ENCODE measurements at places on chromosomes 7 and 10. TPM values are rescaled to one million over a fixed set of nuclear protein-coding genes. Genes with fewer than 3 reads are reported as not detected.

DNA sequence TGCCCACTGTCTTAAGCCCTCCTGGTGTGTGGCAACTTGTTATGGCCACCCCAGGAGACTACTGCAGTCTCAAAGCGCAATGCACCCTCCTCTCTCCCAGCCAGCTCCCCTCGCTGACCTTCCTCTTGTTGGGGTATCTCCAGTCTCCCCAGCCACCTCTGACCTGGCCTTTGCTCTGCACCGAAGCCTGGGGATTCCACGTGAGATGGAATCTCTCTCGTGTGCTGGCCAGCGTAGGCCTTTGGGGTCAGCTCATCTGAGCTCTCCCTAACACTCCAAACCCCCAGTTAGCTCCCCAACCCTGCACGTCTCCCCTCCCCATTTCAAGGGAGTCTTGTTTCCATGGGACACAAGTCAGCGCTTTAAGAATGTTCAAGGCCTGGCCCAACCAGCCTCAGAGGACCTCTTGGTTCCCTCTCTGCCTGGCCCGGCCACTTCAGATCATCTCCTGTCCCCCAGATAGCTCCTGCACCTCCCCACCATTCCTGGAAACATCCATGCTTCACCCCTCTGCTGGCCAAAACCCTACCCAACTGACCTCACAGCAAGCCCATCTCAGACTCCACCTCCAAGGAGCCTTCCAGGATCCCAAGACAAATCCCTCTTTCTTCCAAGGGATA is 11.2 kb downstream of the ITPRIP start:
- no peak for DNase-seq

GRCh38 chr7:52507546-52508255 is 527.7 kb upstream of the POM121L12 start:
- DNase-seq, result no peak

ZNF736 gene
- 3.7 TPM for total RNA-seq

TMEM270 gene
- total RNA-seq, result not detected

STEAP4 gene
- total RNA-seq, result 30.9 TPM

ARHGAP21 gene
- 27.7 TPM for total RNA-seq

- DNase-seq, result no peak
Measured at GRCh38 chr7:90551036-90551435, 45.1 kb upstream of the CDK14 start.

GRCh38 chr10:69635428-69636272 is 5.6 kb downstream of the FAM241B start:
- no peak for DNase-seq

- DNase-seq, result no peak
Measured at GRCh38 chr10:49397036-49397999, 1.4 kb upstream of the DRGX start.

KLF14 gene
- total RNA-seq, result 0.54 TPM

PON2 gene
- 21.9 TPM for total RNA-seq

CPN1 gene
- total RNA-seq, result not detected

- DNase-seq, result no peak
Measured at GRCh38 chr10:82084904-82085303, 209.9 kb downstream of the NRG3 start.

DNA sequence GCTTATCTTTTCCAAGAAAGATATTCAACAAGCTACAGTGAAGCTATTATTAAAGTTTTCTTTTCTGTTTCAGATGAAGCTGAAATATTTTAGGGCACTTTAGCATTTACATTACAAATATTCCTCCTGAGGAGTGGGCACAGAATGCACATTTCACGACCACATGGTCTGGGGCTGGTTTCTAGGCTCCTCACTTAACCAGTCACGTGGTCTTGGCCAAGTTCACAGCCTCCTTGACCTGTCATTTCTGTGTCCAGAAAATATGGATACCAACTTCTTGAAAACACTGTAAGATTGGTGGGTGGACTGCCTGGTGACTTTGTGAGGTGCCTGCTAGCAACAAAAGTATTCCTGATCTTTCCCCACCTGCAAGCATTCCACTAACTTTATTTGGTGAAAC is 70.9 kb downstream of the FAM171A1 start:
- no peak for DNase-seq

- no peak for DNase-seq
Measured at GRCh38 chr7:50791938-50792341, 9.2 kb upstream of the GRB10 start.

- peak; percentile 91 for DNase-seq
Measured at GRCh38 chr7:28685644-28686417, 272.3 kb downstream of the TRIL start.

DNA sequence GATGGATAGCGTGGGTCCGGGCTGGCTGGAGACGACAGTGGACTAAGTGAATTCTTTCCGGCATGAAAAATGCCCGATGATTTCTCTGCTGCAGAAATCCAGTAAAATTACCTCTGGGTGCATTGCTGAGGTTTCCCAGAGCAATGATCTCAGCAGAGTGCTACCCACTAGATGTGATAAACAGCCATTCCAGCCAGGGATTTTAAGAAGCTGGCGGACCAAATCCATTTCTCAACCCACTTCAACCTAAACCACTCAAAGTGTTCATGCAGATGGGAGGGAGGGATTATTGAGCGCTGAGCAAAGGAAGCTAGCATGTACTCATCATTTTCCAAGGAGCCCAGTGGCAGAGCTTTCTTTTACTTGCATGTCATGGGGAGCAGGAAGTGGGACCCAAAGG is 116.7 kb downstream of the PRKCQ start:
- DNase-seq, result no peak

SMKR1 gene
- total RNA-seq, result not detected

DNA sequence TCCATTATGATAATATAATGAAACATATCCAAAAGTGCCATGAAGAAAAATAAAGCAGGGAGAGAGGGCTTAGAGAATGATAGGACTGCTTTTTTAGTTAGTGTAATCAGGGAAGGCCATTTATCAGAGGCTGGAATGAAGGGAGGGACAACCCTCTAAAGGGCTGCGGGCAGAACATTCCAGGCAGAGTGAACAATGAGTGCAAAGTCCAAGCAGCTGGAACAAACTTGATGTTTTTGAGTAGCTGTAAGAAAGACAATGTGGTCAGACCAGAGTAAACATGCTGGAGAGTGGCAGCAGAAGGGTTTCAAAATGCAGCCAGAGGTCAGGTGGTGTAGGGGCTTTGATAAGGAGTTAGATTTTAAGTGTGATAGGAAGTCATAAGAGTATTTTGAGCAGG is 65.6 kb upstream of the CCDC6 start:
- DNase-seq, result no peak

CHAT gene
- total RNA-seq, result not detected

FAM25C gene
- not detected for total RNA-seq

DNA sequence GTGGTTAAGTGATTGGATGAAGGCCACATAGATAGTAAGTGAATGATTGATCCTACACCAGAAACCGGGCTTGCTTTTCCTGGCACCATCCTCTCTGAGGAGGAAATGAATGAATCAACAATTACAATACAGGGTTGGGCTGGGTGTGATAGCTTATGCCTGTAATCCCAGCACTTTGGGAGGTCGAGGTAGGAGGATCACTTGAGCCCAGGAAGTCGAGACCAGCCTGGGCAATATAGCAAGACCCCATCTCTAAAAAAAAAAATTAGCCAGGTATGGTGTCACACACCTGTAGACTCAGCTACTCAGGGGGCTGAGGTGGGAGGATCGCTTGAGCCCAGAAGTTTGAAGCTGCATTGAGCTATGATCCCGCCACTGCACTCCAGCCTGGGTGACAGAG is 111.5 kb downstream of the COL26A1 start:
- DNase-seq, result no peak

PTF1A gene
- total RNA-seq, result not detected

PPP2R2D gene
- total RNA-seq, result 47.4 TPM

DNA sequence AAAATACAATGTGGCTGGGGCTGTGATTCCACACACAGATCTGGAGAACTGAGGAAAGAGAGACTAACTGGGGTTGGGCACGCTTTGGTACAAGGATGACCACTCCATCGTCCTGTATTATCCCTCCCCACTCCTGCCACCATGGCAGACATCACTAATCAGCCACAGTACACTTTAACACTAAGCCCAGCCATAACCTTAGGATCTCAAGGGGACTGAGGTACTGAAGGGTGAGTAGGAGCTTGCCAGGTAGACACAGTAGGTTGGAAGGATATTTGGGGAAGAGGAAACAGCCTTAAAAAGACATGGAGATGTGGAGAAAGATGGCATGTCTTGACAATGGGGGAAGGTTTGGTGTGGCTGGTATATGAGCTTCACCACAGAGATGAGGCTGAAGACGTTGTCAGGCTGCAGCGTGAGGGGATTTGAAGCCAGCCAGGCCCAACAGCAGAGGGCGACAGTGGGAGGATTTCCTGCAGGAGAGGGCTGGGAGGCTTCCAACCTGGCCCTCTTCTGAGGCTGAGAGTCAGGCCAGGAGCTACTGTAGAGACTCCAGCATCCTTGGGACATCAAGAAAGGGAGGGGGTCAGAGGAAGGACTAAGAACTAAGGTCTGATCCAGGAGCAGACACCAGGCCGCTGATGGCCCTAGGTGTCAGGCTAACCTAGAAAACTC is 58.6 kb upstream of the COL13A1 start:
- DNase-seq, result no peak

VSTM4 gene
- 2.0 TPM for total RNA-seq

GRCh38 chr7:151876899-151877777 is at the start of gene PRKAG2:
Gene PRKAG2 (minus strand): TSS chr7:151877115. CDS start chr7:151876620, 495 bp downstream.
- DNase-seq, result peak; percentile 74

GRCh38 chr7:80719261-80719660 is 80.8 kb downstream of the CD36 start:
- DNase-seq, result no peak

TRPV5 gene
- not detected for total RNA-seq

- no peak for DNase-seq
Measured at GRCh38 chr7:80957226-80957777, 38.5 kb upstream of the SEMA3C start.
